Vagina (tissue), 2 donors: ENCODE measurements at places on chromosomes 1 and 21.

GRCh38 chr1:25017436-25018109 lies 87.5 kb upstream of the RUNX3 start:
- no peak for DNase-seq

DNA sequence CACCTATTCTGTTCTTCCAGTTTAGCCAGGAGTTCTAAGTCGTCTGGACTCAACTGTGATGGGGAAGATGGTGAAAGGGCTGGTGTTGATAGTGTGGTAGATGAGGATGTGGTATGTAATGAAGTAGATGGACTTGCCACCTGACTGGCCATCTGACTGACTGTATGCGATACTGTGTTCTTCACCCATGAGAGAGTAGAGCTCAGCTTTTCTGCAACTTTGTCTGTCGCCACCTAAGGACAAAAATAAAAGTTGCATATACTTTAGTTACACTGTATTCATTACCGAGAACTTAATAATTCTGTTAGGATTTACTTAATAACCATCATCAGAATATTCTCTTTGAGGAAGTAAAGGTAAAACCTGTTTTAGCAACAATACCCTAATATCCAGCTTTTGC lies 48.5 kb downstream of the EVI5 start:
- no peak for DNase-seq

DNA sequence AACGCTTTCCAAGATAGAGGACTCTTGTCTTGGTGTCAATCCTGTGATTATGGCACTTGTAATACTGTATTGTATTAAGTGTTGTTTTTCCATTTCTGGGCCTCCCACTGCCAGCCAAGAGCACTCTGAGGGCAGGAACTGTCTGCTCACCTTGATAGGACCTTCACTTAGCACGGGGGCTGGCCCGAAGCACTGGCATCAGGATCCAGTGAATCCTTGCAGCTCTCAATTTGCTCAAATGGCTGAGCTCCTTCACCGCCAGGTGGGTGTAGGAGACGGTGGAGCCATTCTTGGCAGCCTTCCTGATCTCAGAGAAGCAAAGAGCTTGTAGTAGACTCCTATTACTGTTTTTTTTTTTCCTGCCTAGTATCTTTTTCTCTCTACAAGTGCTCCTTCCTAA lies 17.7 kb downstream of the MECR start:
- no peak for DNase-seq

DNA sequence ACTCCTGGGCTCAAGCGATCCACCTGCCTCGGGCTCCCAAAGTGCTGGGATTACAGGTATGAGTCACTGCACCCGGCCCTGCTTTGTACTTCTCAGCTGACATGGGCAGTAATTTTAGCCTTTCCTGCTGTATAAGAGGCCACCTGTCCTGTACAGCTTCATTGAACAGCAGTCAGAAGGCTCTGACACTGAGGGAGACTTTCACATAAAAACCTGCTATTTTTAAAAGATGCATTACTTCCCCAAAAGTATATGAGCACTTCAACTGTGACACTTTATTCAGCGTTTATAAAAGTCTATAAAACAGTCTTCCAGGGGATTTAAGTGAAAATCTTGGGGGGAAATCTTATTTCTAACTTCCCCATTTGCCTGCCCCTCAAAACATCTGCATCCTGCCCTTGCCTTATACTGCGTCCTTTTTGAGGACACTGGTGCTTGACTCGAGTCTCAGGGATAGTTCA lies 17.6 kb downstream of the RNU5D-1 start:
- no peak for DNase-seq

- no peak for DNase-seq
Measured at GRCh38 chr1:107678993-107679392, 286.0 kb downstream of the VAV3 start.

GRCh38 chr1:64515427-64515826 lies 45.5 kb downstream of the CACHD1 start:
- DNase-seq, result no peak

DNA sequence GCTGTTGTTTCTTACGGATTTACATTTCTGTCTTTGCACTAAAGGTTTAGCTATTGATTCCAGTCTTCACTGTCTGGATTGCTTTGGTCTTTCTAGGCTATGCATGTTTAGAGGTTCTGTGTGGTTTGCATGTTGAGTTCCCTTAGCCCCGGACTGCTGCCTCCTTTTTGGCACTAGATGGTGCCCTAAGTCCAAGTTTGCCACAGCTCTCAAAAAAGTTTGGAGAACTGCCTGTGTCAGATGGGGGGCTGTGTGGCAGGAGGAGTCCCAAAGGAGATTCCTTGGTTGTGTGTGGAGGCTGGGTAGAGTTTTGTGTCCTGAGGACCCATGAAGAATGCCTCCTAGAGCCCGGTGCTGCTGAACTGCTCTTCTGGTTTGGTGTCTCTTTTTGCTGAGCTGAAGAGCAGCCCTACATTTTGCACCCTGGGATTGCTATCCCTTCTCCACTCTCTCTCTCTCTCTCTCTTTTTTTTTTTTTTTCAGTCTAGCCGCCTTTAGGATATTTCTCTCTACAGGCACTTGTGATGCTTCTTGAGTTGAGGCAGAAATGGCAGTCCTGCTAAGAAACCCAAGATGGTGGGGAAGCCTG lies 74.4 kb downstream of the PTGS2 start:
- no peak for DNase-seq
